ENCODE measurements at places on chromosomes 6 and 20.

DNA sequence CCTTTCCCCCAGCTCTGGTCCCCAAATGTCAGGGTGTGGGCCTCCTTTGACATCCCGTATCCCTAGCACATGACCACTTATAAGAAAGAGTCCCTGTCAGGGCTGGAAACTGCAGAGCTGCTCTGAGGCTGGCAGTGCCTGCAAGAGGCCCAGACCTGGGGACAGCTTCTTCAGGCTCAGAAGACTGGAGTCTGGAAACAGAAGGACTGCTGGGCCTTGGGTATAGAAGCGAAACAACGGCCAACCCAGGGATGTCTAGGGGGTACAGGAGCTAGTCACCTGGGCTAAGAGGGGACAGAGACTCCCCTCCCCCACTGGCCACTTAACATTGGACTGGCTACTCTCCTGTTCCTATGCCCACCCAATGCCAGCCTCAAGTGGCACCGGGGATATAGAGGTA is 4.7 kb downstream of the SCUBE3 start:
- DNase-seq, result no peak

GRCh38 chr20:48919882-48920526 is 1.5 kb upstream of the ARFGEF2 start:
- DNase-seq, result no peak

DNA sequence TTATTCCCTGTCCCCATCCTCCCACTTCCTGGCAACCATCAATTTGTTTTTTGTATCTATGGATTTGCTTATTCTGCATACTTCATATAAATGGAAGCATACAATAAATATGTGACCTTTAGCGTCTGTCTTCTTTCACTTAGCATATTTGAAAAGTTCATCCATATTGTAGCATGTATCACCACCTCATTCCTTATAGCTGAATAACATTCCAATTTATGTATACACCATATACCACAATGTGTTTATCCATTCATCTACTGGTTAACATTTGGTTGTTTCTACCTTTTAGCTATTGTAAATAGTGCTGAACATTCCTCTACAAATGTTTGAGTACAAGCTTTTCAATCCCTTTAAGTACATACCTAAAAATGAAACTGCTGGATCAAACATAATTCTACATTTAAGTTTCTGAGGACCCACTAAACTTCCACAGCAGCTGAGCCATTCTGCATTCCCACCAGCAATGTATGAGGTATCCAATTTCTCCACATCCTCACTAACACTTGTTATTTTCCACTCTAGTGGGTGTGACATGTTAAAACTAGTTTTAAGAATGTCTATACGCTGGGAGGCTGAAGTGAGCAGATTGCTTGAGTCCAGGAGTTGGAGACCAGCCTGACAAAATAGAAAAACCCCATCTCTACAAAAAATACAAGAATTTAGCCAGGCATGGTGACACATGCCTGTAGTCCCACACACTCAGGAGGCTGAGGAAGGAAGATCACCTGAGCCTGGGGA is 32.9 kb downstream of the NUDT3 start:
- DNase-seq, result peak; percentile 61

- DNase-seq, result no peak
These were observed 49.5 kb downstream of the YTHDF1 start for GRCh38 chr20:63166193-63167020.

GRCh38 chr6:26383624-26384417 is 913 bp downstream of the BTN2A2 start:
- DNase-seq, result peak; percentile 73

DNA sequence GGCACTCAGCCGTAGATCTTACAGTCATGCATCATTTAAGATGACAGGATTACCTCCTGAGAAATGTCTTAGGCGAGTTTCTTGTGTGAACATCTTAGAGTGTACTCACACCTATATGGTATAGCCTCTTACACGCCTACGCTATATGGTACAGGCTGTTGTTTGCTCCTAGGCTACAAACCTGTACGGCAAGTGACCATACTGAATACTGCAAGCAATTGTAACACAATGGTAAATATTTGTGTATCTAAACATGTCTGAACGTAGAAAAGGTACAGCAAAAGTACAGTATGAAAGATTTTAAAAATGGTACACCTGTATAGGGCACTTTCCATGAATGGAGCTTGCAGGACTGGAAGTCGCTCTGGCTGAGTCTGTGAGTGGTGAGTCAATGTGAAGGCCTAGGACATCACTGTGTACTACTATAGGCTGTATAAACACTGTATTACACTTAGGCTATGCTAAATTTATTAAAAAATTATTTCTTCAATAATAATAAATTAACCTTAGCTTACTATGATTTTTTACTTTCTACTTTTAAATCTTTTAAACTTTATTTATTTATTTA is 541 bp upstream of the IL20RA start:
- no peak for DNase-seq

- no peak for DNase-seq
These were observed 97.1 kb upstream of the IYD start for GRCh38 chr6:150271501-150272263.

DNA sequence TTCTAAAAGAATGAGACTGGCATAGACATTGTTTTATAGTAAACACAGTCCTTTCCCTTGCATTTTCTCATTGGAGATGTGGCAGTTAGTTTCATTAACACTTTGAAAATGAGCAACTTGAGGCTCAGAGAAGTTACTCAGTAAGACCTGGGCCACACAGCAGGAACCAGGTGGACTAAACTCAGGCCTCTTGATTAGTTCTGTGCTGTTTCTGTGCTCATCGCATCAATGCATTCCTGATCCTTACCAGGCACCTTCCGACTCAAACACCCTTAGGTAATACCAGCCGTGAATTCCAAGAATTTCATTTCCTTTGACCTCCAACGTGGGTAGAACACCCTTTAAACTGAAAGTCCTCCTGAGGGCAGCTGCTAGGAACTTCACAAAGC is 362.8 kb downstream of the ESR1 start:
- DNase-seq, result no peak

DNA sequence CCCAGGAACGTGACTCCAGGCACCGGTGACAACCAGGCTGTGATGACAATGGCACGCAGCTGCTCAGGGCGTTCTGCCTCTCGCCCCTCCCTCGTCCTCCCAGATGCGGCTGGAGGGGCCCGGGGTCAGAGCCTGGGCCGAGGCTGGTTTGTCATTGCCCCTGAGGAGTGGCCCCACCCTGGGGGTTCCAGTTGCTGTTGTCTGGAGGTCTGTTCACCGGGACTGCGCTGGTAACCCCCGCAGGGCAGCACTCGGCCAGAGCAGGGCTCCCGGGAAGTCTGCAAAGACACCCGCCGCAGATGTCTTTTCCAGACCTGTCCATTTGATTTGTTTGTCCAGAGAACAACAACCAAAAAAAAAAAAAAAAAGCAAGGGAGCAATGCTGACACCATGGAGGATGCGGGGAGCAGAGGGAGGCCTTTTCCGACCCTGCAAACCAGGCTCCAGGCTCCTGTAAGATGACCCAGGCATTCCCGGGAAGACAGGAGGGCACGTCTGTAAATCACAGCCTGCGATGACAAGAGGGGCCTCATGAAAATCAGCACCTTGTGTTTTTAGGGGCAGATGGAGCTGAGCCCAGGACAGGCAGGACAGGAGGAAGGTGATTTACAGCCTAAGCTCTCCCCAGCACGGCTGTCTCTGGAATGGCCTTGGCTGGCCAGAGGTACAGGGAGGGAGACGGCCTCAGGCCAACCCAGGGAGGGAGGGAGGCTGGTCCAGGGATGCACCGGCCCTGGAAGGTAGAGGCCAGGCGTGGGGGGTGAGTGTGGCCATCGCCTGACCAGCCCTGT is 189.3 kb downstream of the ERMARD start:
- DNase-seq, result no peak

DNA sequence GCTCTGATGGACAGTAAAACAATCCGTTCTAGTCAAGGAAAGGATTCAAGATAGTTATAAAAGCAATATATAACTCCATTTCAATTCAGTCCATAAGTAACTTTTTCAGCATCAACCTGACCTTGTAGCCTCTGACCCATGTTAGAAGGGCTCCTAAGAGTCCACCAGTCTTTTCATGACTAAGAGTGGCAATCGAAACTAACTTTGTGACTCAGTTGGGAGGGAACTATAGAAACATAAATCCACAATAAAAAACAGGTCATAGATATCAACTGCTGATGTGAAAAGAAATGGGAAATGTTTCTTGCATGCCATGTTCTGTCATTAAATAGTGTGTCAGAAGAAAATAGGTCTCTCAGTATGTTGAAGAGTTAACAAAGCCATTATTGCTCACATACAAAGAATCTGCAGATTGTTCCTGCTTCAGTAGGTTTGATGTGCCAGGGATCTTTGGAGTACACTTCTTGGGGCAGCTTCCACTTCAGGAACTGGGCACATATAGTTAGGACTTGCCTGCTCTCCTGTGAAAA is 16.2 kb upstream of the RBL1 start:
- no peak for DNase-seq

- DNase-seq, result no peak
These were observed 66.9 kb downstream of the GMPR start for GRCh38 chr6:16305246-16305725.

DNA sequence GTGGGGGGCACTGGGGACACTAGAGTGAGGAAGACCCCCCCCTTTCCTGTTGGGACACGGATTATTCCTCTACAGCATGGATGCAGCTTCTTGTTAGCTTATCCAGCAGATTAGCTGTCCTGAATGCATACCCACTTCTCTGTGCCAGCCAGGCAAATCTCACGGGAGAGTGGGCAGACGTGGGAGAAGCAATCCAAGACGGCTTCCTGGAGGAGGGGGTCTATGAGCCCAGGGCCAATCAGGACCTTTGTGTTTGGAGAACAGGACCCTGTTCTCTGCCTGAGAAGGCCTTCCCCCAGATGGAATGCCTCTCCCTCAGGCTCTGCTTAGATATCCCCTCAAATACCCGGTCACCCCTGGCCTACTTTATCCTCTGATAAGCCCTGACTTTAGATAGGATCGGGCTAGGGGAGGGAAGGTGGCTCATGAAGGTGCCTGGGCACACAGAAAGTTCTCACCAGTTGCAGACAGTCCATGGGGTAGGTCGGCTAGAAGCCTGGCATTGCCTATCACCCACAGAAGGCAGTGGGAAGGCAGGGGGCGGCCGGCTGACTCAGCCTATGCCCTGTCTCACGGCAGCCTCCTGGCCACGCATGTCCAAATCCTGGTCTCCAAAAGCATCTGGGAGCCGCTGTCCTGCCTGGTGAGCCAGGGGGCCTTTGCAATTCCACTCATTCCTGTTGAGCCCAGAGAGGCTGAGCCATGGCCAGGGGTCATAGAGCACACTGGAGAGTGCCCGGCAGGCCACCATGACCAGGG is 34.7 kb downstream of the SUN5 start:
- no peak for DNase-seq

- DNase-seq, result peak; percentile 100
These were observed at the start of the genes AURKA and CSTF1 for GRCh38 chr20:56392132-56392880. Gene AURKA (minus strand): TSS chr20:56392215. CDS start chr20:56388197, 4,018 bp downstream. Gene CSTF1 (plus strand): TSS chr20:56392645. CDS start chr20:56395553, 2,908 bp downstream.

DNA sequence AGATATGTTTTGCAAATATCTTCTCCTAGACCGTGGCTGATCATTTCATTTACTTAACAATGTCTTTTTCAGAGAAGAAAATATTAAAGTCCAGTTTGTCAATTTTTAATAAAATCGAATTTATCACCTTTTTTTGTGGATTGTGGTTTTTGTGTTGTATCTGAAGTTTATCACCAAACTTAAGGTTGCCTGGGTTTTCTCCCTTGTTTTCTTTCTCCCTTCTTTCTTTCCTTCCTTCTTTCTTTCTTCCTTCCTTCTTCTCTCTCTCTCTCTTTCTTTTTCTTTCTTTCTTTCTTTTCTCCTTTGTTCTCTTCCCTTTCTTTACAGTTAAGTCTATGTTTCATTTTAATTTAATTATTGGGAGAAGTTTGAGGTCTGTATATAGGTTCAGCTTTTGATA is 68.7 kb downstream of the RNF182 start:
- DNase-seq, result no peak

DNA sequence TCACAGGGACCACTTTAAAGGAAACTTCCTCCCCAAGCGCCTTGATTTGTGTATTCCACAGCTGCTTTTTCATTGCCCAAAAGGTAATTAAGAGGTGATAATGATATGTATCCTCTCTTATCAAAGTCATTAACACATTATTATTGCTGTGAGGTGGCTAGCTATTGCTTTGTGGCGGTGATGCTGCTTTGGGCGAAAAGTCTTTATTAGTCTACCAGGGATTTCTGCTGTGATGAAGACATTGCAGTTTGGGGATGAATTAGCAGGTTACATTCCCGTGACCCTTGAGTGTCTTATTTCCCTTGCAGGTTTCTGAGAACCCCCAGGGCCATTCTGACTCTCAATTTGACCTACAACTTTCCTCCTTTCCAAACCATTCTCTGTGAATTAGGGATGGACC is 143.4 kb upstream of the SOX4 start:
- no peak for DNase-seq

DNA sequence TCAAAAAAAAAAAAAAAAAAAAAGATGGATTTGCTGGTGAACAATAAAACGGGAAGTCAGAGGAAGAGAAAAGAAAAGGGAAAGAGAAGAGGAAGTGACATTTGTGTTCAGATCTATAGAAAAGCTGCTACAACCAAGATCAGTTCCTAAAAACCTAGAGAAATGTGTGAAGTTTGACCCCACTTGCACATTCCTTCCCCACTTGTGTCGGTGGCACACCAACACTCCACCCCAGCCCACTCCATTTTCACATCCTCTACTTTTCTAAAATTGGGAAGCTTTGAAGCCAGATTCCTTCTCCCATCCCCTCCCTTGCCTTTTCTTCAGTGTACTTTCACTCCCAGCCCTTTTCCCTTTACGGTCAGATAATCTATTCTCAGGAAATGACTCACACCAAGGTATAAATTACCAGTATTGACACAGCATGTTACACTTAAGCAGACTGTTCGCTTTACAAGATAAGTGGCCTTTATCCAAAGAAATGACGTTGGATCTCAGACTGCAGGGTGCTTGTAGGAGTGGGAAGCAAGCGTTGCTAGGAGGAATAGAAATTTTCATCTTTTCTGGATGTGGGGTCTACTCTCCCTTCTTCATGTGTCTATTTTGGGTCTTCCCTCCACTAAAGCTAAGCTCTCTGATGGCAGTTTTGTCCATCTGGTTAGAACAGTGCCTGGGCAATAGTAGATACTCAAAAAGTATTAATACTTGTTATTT is 92.5 kb upstream of the ADGRF1 start:
- peak; percentile 86 for DNase-seq

DNA sequence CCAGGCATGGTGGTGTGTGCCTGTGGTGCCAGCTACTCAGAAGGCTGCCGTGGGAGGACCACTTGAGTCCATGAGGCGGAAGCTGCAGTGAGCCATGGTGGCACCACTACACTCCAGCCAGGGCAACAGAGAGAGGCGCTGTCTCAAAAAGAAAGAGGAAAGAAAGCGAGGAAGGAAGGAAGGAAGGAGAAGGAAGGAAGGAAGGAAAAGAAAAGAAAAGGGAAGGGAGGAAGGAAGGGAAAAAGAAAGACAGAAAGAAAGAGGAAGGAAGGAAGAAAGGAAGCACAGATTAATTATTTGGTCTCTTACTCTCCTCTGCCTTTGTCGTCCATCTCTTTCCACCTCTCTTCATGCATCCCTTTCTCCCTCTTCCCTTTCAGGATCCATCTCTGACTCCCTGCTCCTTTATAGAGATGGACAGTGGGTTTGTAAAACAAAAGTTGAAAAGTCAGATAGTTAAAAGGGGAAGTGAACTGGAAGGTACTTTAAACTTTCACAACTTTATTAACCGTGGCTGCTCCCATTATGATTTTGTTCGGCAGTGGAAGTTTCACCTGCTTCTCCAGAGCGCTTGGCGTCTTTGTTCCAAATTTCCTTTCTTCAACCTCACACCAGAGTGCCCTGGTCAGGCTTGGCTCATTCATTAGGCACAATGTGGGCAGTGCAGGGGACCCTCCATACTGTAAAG is 1.5 kb downstream of the HLA-DQA1 start:
- DNase-seq, result no peak

GRCh38 chr6:142845624-142846458 is 99.1 kb downstream of the HIVEP2 start:
- DNase-seq, result peak; percentile 96

- DNase-seq, result peak; percentile 13
These were observed 291.9 kb upstream of the SGK1 start for GRCh38 chr6:134609716-134610261.

Data from EH (cell line).